ENCODE measurements at places on chromosomes 2 and 18.

DNA sequence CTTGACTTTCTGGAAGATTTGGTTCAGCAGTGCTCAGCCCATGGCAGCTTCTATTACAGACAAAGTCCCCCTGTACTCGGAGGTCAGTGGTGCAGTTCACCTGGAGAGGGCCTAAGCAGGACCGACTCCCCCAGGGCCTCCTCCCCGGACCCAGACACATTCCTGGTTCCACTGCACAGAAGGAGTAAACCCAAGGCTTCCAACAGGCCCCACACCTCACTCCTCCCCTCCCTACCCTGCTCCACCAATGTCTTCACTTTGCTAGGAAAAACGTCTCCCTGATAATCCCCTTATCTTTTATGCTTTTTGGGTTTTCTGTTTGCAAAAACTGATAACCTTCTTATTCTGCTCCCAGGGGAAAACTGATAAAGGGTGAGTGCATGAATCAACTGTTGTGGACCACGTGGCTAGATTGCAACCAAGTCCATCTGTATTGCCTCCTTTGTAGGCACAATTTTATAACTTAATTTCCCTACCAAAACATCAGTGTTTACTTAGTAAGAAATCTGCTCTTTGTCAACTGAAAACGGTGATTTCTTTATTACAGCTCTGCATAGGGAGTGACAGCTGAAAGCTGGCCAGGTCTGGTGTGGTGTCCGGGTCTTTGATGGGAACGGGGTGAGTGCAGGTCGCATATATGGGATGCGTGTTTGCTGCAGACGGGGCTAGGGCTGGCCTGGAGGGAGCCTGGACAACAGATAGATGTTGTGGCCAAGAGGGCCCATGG lies 202.5 kb downstream of the GLI2 start:
- no peak for DNase-seq

GRCh38 chr18:28485918-28486317 lies 309.0 kb upstream of the CDH2 start:
- no peak for DNase-seq

DNA sequence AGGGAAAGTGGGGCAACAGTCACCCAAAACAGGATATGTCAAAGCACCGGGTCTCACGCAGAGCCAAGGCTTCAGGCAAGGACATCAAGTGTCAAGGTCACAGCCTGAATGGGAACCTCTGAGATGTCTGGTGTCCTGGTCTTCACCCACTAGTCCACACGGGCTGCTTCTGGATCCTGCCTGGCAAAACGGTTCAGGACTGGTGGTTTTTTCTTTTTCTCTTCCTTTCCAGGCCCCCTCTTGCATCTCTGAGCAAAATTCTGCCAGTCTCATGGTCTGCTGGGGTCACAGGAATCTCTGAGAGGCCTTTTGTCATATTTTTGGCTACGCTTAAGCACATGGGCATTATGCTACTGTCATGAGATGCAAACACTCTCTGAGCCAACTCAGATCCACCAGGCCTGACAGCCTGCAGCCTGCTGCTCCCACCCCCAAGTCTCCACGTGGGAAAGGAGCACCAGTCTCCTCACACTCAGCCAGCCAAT lies 518.2 kb upstream of the ZEB2 start:
- DNase-seq, result no peak

DNA sequence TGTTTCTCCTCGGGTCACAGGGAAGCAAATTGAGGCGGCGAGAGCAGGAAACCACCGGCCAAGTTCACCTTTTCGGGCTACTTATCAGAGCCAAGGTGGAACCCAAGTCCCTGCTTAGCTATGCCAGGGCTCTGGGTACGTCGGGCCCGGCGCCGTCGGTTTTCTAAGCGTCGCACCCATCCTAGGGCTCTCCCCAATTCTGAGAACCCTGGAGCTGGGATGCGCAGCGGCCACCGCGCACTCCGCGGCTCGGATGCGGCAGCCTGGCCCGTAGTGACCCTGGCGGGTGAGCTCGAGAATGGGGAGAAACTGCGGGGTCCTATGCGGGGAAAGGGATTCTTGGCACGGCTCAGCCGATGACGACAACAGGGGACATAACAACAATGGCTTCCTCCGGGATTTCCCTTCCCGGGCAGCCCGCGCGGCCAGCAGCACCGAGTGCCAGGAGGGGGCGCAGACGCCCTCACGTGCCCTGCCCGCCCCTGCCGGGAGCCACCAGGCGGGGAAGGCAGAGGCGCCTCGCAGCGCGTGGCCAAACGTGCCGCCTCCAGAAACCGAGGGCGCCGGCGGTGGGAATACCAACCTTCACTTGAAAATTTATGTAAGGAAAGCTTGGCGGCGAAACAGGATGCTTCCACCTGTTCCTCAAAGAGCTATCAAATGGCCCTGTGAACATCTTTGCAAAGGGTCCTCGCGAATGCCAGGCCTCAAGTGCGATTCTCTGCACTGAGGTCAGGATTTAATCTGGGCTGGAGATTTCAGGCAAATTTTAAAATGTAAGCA lies 2.1 kb upstream of the SLC30A3 start:
- peak; percentile 36 for DNase-seq

DNA sequence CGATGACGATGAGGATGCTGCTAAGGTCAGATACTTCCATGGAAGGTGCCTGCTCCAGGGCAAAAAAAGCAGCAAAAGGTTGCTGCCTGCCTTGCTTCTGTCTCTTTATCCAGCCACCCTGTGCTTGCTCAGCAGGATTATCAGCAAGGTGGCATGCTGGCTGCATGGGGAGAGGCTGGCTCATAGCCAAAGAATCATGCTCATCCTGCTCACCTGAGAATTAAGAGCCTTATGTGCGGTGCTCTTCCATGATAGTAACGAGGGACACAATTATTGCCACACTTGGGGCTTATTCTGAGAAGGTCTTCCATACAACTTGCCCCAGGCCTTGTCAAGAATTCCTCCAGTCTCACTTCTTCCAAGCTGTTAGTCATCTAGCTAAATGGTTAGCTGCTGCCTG lies 60.4 kb upstream of the SEC11C start:
- no peak for DNase-seq

- no peak for DNase-seq
Observed at GRCh38 chr2:55842046-55842445, 81.5 kb downstream of the EFEMP1 start.
